ENCODE measurements at places on chromosomes 6 and 20. TPM values are rescaled to one million over a fixed set of nuclear protein-coding genes. Genes with fewer than 3 reads are reported as not detected.

DNA sequence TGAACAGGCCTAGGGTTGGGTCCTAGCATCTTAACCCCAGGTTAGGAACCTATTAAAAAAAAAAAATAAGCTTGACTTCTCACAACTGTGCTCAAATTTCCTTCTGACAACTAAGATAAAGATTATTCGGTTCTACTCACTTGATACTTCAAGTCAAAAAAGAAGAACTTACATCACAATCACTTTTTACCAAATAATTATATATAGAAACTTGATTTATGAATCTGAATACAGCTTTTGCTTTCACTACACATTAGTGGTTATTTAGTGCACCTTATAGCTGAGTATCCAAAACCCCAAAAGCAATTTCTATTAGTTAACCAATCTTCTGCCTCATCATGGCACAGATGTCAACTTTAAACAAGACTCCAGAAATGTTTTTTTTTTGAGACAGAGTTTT is 119.0 kb upstream of the DST start:
- DNase-seq, result no peak

- no peak for DNase-seq
Measured at GRCh38 chr6:122059918-122060317, 339.5 kb upstream of the HSF2 start.

CGAS gene
- 3.9 TPM for polyA plus RNA-seq

DNA sequence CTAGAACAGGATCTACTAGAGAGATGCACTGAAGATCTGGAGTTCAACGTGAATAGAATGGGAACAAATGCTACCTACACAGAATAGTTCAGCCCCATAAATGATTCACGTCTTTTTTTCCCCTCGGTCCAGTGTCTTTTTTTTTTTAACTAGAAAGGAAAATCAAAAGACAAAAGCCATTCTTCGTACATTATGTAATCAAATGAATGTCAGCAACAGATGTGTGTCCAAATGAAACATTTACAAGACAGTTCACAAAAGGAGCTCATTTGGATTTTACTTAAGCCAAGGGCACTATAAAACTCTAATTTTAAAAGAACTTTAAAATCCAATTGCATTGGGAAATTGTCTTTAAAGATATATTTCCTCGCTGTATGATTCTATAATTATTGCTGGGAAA is 42.4 kb downstream of the FAM184A start:
- no peak for DNase-seq

C6orf58 gene
- 0.77 TPM for polyA plus RNA-seq

DNA sequence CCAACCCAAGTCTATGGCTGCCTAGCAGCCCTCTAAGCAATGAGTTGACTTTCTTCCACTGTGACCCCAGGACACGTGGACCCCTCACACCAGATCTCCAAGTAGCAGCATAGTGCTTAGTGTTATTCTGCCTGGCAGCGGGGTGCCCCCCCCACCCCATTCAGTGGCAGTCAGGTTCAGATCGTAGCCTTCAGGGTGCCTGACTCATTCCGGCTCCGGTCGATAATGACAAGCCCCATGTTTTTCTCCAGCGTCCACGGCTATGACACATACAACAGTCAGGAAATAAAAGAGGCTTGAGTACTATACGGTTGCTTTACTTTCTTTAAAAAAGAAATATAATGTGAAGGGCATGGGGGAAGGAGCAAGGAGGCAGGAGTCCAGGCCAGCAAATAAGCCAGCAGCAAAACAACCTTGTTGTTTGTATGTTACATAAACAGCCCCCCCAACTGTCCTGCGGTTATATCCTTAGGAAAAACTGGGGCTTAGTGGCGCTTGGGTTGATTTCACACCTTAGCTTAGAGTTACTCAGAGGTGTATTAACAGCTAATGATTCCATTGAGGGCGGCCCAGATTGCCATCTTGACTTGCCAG is 23.1 kb downstream of the GNAS start:
- no peak for DNase-seq

MEI4 gene
- polyA plus RNA-seq, result 0.04 TPM

DNA sequence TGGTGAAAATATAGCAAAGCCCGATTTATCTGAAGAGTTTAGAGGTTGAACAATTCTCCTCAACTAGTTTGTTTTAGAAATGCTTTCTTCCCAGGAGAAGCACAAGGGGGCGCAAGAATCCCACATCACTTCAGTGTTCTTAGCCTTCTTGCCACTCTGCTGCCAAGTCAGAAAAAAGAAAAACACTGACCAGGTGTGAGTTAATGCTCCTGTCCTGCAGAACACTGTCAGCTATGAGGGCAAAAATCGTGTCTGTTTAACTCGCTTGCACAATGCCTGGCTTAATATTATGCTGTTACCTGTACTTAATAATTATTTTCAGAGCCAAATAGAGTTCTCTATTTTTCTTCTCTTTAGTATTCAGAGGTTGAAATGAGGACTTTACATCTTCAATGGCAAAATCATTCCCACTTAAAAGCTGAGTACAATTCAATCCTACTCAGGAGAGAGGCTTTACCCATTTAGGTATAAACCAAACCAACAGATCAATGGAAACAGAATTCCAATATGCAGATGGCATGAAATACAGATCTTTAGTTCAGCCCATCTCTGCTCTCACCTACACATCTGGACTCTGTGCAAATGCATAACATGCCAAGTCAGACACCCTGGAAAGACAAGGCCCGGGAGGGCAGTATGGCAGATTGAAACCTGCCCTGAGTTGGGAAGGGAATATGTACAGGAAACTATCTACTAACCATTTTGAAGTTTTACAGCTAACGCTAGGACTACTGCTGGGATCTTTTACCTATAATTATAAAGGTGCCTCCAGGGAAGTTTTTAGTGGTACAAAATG is 71.4 kb upstream of the TULP1 start:
- DNase-seq, result peak; percentile 52

DNA sequence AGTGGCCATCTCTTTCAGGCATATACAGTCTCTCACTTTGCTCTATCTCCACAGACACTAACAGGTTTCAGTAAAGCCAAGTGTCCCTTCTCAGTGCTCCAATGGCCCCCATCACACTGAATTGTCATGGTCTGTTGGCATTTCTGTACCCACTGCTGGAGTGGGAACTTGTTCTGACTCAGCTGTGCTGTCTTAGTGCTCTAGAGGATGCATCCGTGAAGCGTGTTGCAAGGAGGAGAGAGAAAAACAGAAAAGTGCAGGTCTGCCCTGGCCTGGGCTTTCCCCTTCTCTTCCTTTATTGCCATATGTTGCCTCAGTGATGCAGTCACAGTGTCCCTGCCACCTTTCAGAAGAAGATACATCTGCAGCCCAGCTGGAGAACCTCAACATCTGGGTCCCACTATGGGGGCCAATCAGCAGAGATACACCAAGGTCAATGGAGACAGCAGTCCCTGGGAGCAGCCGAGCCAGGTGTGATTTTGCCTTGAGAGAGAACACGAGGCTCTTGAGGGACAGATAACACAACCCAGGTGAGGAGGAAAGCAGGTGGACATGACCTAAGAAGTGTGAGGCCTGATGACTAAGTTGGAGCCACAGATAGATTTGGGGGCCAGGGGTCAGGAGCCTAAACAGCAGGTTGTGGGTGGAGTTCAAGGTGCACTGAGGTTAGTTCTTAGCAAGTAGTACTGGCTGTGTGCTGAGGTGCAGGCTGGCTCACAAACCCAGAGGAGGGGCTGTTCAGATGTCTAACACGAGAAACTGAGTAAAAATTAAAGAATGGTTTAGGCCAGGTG is 5.6 kb upstream of the PLCG1 start:
- DNase-seq, result no peak
